ENCODE measurements at places on chromosomes 12 and 14. TPM values are rescaled to one million over a fixed set of nuclear protein-coding genes. Genes with fewer than 3 reads are reported as not detected.

Gene PGF
- total RNA-seq = 32.2 TPM

- no peak for DNase-seq
Measured at GRCh38 chr14:22213120-22213519, 375.9 kb downstream of the DAD1 start.

DNA sequence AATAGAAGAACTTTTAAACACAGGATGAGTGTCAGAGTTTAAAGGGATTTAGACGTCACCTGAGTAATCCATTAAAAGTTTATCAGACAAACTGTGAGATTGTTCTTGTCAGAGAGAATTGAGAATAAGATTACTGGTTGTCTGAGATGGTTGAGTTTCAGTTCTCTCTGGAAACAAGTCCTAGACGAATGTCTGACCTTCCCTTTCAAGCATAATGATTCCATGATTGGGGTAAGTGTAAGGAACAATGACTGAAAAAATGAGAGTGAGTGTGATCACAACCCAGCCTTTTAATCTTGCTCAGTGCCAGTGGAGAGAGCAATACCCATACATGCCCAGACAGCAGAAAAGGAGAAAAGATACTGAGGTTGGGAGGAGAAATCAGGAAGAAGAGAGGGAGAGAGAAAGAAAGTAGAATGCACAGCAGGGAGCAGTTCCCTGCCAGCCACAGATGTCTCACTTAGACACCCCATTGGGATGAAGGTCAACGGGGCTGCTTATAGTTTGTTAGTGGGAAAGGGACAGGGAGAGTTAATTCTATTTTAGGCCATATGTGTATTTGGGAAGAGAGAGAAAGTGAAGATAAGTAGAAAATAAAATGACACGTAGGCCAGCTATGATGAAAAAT is 4.3 kb downstream of the GRIP1 start:
- no peak for DNase-seq

DNA sequence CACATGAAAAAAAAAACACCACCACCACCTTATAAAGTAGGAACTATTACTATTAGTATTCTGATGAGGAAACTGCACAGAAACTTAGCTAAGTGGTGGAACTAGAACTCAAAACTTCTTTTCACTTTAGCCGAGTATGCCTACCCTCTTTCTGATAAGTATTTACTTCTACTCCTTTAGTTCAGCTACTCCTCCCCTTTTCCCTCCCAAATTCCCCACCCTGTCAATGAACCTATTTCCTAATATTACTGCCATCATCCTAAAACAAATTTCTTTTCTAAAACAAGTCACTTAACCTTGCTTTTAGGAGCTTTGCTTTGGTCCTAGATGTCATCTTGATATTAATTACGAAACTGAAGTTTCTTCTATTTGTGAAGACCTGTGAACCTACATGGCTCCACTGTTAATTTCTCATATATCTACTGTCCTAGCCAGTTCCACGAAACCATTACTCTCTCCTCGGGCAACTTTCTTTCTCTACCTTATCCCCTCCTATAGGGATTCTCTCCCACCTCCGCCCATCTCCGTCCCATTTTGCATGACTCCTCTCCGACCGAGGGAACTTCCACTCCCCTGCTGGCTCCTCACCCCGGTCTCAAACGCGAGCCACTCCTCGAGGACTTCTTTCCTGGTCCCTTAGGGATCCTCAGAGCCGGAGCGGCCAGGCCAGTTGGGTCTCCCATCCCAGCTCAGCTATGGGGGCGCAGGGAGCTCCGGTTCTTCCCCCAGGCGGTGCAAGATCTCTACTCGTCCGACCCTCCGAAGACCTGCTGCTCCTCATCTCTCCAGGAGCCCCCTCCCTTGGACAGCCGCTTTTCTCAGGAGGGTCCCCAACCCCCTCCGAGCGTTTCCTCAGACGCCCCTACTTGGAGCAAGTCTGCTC is 1.1 kb downstream of the NUMB start:
- peak; percentile 37 for DNase-seq

Measured in A673 (cell line).